ENCODE measurements at places on chromosomes 1 and 21.

- no peak for DNase-seq
These were observed 5.3 kb downstream of the HTR1D start for GRCh38 chr1:23211955-23212354.

DNA sequence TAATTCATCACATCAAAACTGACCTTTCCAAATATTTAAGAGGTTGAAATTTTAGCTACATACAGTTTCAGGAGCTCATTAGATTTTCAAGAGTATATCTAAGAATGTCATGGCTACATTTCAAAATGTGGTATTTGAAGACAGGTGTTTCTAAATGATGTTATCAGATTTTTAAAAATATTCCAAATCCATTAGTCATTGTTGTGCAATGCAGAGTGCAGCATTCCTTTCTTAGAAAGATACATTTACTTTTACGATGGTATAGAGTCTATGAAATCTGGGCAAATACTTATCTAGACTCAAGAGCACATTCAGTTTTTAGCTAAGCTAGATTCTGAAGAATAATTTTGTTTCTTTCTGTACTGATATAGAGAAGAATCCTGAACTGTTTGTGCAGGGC, 230.3 kb downstream of the CHRM3 start:
- DNase-seq = no peak

- no peak for DNase-seq
These were observed 492.2 kb upstream of the PKN2 start for GRCh38 chr1:88191917-88192316.

DNA sequence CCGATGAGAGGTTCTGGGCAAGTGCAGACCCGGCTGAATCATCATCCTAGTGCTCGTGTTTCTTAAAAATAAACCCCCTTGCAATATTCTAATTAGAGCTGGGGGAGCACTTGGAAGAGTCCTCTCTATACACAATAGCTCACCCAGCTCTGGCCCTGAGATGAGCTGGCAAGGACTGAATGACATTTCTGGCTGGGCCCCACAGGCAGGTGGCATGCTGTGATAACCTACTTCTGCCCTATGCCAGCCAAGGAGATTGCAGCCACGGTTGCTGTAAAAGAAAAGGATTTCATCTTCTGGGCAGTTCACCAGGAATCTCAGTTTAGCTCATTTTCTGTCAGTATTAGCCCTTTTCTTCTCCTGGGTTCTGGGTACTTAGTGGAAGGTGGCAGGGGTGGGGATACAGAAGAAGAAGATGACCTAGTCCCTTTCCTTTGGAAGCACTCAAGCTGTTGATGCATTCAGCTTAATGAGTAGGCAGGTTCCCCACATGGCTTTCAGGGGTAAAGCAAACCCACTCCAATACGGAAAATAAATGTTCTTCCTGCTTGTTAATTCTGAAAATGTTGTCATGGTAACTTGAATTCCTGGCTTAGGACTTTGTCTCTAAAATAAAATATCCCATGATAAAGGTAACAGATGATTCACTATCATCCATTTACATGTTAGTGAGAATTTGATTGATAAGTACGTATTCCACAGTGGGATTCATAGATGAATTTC, 32.2 kb downstream of the VASH2 start:
- DNase-seq = no peak

DNA sequence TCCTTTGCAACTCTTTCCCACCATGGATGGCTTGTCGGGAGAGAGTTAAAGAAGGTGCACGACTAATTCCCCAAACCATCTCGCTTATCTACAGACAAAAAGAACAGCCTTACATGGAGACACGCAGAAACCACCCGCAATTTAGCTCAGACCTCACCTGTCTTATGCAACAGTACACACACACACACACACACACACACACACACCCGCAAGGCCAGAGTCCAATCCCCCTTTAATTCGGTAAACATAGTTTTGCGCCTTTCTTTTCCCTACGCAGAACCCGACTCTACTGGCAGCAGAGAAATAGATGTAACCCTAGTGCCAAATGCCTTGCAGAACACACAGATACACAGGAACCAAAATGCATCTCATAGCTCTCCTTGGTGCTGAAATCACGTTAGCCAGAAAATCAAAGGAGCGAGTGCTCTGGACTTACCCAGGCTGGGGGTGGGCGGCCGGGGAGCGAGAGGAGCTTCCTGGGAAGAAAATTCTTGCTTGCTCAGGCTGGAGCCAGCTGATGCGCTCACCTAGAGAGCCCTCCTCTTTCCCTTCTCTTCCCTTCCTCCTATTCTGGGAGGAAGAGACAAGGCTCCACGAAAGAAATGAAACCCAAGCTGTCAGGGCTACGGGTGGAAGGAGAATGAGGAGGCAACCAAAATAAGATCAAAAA, 470 bp downstream of the TNR start:
- DNase-seq = peak; percentile 51

DNA sequence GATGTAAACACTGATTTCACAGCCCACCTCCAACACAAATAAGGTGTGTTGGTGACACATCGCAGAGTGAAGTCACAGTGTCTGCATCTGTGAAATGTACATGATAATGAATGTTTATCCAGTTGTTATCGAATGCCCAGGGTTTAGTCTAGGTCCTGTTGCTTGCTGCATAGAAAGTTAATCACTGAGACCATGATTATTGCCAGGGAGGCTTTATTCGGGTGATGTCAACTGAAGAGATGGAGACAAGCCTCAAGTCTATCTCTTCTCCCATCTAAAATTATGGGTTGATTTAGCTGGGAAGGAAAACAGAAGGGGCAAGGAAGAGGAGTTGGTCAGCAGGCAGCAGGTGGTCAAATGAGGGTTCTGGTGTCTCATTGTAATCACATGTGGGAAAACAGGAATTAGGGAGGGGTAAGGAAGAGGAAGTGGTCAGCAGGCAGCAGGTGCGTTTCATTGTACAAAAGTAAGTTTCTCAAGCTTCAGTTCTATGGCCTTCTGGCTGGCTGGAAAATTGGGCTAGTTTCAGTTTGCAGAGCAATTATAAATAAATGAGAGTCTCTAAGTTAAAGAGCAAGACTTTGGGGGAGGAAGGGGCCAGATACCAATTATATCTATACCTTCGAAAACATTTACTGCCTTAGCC, 146.3 kb upstream of the DNAH14 start:
- no peak for DNase-seq

DNA sequence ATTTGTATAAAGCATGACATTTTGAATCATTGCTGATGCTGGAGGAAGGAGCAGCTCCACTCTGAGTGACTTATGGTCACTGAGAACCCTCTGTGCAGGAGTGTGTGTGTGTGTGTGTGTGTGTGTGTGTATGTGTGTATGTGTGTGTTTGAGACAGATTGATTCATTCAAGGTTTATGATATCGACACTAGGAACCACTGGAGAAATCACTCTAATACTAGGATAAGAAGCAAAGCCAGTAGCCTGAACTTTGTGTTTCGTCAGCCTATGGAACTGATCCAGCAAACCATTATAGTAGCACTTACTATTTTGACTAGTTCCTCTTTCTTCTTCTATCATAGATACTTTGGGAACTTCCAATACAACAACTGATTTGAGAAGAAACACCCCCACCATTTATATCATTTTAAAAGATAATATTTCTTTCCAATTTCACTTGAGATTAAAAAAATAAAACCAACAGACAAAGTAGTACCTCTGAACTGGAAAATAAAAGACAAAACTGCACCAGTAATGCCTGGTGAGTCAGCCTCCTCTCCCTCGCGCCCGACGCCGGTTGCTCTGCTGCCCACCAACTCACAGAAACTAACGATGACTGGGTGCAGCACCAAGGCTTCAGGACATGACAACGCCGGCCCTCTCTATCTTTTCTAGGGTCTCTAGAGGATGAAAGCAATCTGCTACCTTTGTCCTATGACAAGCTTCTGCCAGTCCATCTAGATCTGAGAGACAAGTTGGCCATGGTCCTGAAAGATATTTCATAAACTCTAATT, 20.9 kb downstream of the SLAMF1 start:
- no peak for DNase-seq

DNA sequence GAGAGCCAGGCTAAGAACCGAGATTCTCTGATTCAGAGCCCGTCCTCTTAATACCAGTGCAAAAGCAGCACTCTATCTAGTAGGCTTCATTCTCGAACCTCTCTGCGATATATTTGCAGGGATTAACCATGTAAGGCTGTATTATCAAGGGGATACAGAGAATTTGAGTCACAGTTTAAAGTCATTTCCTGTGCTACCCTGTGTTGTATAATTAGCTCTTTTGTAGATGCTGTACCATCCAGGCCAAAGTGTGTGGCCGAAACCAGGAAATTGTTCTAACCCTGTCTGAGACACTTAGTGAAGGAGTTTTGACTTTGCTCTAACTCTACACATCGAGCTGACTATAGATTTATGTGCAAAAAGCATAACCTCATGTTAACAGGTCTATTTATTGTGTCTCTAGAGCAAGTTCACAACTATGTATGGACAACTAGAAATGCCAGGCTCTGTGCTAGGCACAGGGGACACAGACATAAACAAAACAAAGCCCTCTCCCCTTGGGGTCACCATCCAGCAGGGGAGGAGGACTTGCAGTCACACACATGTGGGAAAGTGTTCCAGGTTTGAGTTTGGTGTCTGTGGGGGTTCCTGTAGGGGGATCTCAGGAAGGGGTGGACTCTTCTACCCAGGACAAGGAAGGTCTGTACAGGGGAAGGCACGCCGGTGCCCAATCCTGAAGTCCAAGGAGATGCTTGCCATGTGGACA, 182.2 kb downstream of the DHRS3 start:
- DNase-seq = no peak
